Activated CD4-positive, alpha-beta T cell treated with anti-CD3 and anti-CD28 coated beads, Interleukin-2, amount 50 U/mL, for 16 hours (primary cell): ENCODE measurements at places on chromosomes 4 and X.
A peak's percentile ranks its signal among the peaks of the same experiment; 100 is the strongest.

- DNase-seq, result peak; percentile 62
Measured at GRCh38 chrX:97494756-97495372, 611.2 kb downstream of the RPA4 start.

DNA sequence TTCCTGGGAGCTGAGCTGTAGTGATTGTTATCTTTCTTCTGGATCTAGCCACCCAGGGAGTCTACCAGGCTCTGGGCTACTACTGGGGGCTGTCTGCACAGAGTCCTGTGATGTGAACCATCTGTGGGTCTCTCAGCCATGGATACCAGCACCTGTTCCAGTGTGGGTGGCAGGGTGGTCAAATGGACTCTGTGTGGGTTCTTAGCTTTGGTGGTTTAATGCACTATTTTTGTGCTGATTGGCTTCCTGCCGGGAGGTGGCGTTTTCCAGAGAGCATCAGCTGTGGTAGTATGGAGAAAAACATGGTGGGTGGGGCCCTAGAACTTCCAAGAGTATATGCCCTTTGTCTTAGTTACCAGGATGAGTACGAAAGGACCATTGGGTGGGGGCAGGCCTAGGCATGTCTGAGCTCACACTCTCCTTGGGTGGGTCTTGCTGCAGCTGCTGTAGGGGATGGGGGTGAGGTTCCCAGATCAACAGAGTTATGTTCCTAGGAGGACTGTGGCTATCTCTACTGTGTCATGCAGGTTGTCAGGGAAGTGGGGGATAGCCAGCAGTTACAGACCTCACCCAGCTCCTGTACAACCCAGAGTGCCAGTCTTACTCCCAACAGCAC, 264.8 kb upstream of the LDB2 start:
- DNase-seq, result no peak

DNA sequence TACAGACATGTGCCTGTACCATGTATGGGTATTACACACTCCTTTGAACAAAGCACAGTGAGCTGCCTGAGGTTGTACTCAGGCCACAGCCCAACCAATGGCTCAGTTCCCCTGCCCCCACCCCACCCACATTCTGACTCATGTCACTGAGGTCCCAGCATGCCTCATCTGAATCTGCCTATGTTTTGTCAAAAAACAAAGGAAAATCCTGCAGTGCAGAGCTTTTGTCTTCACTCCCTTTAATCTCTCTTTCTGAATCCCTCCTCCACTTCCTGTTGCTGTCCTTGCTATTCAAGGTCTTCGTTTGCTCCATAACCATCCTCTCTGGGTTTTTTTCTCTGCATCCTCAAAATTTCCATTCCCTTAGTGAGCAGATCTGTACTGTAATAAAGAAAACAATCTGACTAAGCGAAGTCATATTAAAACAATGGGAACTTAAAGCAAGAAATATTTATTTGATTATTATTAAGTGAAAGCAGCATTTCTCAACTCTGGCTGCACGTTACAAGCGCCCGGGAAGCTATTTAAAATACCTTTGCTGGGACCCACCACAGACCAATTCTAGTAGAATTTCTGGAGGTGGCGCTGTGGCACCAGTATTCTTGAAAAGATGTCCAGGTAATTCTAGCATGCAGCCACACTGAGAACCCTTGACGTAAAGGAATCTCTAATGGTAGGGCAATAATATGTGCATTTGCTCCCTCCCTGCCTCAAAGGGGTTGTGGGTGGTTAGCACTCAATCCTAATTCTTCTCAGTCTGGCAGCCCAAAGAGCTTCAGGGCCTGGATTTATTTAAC, 8.7 kb downstream of the GUCY2F start:
- DNase-seq, result peak; percentile 6

- DNase-seq, result no peak
Measured at GRCh38 chr4:28723371-28723770, 1862.7 kb downstream of the STIM2 start.

DNA sequence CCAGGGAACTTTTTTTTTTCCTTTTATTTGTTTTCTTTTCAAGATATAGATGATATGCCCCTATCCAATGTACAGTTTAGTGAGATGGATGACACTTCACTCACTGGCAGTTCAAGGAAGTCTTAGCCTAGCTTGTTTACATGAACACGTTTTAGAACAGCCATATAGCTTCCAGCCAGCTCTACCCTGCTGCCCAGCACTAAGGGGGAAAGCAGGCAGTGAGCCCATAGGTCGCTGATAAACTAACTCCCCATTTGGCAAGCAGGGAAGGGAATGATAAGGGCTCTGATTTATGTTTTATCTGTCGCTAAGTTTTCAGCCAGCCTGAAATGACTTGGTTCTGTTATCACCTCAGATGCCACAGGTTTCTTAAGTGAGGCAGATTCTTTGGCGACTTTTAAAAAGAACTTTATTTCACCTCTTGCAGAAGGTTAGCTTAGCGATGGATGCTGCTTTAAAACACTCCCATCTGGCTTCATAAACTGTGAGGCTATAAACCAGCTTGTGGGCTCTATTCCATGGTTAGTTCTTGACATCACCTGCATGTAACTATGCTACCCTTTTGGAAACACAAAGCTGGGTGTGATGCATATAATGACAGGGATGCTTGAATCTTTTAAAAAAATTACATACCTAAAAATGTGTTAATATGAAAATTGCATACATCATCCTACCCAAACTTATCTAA, 348.4 kb downstream of the FBXO8 start:
- no peak for DNase-seq

- no peak for DNase-seq
Measured at GRCh38 chr4:75018811-75019479, 86.0 kb downstream of the PARM1 start.

DNA sequence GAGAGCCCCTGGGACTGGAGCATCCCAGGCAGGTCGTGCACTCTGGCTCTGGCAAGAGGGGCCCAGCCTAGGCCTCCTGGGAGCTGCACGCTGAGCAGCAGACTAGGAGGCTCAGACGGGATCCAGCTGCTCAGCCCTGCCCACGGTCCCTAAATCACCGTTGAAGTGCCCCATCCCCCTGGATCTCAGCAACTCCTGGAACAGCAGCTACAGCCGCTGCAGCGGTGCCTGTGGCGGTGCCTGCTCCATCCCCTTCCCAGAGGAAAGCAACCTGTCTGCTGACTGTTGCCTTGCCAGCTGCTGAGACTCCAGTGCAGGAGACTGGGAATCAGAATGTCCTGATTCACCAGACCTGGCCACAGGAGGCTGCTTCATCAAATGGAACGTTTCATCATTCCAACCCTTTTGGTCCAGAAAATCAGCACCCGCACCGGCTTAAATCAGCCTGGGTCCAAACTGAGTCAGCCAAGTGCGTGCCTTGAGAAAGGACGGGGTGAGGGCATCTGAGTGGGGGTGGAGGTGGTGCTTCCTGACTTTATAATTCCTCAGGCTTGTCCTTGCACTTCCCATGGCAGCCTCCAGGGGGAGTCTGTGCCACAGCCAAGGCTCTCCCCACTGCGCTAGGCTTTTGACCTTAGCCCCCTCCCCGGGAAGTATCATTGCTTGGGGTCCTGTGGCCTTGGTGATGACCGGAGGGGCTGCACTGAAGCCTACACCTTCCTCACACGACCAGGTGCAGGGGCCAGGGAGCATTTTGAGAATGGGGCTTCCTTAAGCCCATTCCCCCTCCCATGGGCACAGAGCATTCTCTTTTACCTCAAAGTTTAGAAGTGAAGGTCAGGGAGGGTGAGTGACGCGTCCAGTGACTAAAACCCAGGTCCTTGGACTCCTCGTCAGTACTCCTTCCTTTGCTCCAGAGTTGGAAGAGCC, 6.5 kb downstream of the ZNF185 start:
- DNase-seq, result peak; percentile 44

GRCh38 chr4:132275583-132276121, 873.4 kb upstream of the PCDH10 start:
- no peak for DNase-seq

DNA sequence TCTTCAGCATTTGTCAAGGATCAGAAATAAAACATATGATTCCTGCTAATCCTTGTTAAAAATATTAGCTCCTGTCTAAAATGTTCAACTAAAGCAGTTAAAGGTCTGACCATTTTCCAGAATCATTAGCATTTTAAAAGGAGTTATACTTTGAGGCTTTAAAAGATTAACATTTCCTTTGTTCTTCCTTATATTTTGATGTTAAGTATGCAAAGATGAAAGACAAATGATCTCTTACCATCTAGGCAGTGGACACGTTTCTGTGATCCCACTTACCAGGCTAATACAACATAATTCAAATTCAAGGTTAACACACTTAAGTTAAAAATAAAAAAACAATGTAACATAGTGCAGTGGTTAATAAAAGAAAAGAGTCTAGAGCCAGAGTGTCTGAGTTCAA, 61.8 kb upstream of the COX18 start:
- DNase-seq, result no peak

GRCh38 chr4:184688005-184688404, 38.5 kb downstream of the PRIMPOL start:
- no peak for DNase-seq

- no peak for DNase-seq
Measured at GRCh38 chr4:5656415-5656814, 51.9 kb downstream of the EVC2 start.

DNA sequence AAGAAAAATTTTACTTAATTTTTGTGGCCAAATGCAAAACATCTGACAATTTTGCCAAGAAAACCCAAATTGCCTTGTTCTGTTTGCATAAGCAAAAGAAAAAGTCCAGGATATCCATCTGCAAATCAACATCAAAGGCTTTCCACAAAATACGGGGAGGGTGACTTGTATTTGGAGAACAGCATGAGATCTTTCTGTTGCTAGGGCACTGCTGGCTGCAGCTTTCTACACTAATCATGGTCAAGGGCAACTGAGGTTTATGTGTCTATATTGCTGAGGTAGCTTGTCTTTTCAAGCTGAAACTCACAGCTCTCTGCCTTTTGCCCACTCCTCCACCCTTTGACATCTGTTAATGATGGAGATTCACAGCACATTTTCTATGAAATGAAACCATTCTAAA, 389.1 kb downstream of the NKX6-1 start:
- DNase-seq, result no peak

GRCh38 chr4:60944060-60944459, 256.1 kb upstream of the ADGRL3 start:
- DNase-seq, result no peak

DNA sequence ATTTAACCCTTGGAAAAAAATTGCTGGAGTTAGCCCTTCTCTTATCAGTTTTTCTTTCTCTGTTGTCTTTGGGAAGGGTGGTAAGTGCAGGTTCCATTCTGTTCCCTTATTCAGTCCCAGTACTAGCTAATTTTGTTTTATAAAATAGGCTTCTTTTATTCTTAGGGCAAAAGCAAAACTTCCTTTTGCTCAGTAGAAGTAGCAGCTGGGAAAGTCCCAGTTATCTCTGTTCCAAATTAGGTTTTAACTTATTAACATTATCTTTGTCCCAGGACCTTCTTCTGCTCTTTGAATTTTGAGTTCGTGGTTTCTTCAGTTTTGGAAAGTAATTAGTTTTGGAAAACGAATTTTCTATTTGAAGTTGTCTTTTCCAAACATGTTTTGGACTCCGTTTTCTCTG, 61.1 kb downstream of the BANK1 start:
- no peak for DNase-seq

- no peak for DNase-seq
Measured at GRCh38 chrX:19198473-19198872, 76.2 kb upstream of the ADGRG2 start.

DNA sequence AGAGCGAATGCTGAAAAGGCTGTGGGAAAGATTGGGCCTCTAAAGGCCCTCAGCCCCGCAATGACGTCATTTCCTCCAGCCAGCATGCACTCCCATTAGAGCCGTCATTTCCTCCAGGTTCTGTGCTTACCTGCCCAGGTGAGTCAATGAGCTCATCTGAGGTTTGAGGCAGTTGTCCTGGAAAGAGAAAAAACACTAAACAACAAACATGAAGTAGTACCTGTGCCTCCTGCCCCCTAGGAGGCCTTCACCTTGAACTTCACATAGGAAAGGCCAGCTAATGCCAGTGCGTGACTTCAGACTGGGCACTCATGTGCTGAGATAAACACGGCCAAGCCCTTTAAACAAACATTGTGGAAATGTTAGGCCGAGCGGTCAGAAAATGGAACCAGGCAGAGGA, 55.9 kb downstream of the FHDC1 start:
- no peak for DNase-seq
